Omental fat pad (tissue), 4 donors: ENCODE measurements at places on chromosomes 2 and 18. TPM values are rescaled to one million over a fixed set of nuclear protein-coding genes. Genes with fewer than 3 reads are reported as not detected.

GRCh38 chr2:168314236-168314635 is 66.8 kb upstream of the STK39 start:
- DNase-seq = no peak

Gene RIT2
- not detected for total RNA-seq

- no peak for DNase-seq
Measured at GRCh38 chr2:239548965-239549595, 148.3 kb upstream of the HDAC4 start.

- no peak for DNase-seq
Measured at GRCh38 chr2:172612051-172612450, 56.2 kb downstream of the PDK1 start.

DNA sequence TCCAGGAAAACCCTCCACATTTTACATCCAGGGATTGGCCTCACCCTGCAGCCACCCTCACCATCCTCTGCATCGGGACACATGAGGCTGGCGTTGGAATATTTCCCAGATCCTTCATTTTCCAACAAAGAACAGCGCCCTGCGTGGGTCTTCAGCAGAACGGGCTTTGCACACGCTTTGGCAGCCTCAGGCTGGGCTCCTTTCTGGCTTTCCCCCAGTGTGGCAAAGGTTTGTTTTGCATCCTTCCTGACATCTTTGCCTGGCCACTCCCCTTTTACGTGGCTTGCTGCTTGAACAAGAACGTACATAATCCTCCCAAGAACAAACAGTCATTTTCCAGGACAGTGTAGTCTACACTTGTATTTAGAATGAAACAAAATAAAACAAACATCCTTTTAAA is 25.6 kb upstream of the GREB1 start:
- DNase-seq = no peak

GRCh38 chr2:19883486-19883885 is 18.3 kb downstream of the TTC32 start:
- no peak for DNase-seq

Gene IL36RN
- total RNA-seq = not detected

GRCh38 chr2:29580223-29580622 is 341.2 kb downstream of the ALK start:
- DNase-seq = no peak

GRCh38 chr18:36672437-36673344 is 156.1 kb downstream of the TPGS2 start:
- DNase-seq = no peak

GRCh38 chr2:240967681-240968621 is 30.5 kb upstream of the SNED1 start:
- DNase-seq = no peak

Gene CYP27C1
- not detected for total RNA-seq

Gene SKOR2
- not detected for total RNA-seq

Gene UGT1A10
- total RNA-seq = not detected
